ENCODE measurements at places on chromosomes 3 and 15. TPM values are rescaled to one million over a fixed set of nuclear protein-coding genes. Genes with fewer than 3 reads are reported as not detected.

DNA sequence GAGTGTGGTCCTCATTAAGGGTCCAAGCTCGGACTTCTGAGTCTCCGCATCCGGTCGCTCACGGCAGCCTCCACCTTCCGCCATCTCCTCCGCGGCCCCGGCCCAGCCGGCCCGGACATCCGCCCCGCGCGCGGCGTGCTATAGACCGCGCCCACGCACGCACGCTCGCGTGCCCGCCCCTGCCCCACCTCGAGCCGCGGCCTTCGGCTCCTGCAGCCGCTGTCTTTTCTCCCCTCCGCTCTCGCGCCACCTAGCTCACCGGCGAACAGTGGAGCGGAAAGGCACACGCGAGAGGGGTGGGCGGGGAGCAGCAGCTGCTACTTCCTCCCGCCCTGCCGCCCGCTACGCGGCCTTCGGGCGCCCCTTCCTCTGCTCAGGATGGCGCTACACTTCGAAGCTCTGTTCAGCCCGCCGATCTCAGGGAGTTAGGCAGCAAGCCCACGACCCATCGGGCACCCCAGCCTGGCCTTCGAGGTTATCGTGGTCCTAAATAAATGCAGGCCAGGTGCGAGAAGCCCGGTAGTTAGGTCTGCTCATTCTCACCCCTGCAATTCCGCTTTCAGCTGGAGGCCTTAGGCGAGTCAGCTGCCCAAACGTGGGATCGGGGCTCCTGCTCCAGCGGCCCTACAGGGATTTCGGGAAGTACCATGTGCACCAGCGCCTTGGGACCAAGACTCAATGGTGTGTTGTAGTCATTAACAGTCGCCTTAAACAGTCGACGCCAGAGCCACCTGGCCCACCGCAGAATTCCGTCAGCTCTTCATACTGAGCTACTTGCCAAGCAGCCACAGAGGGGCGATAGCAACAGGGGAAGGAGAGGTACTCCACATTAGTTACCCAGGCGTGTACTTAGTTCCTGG is at the start of gene USP4:
Gene USP4 (minus strand): TSS at position 113 of the 860 bp plus-strand sequence. CDS start 29 bp downstream, at position 84.
- peak; percentile 96 for DNase-seq

ITIH3 gene
- 0.78 TPM for total RNA-seq

CCDC9B gene
- 178 TPM for total RNA-seq

SYNM gene
- 395 TPM for total RNA-seq
